ENCODE measurements at places on chromosomes 7 and 10.

GRCh38 chr10:30911303-30911863 is 120.3 kb downstream of the ZNF438 start:
- no peak for DNase-seq

GRCh38 chr10:80144696-80145131 is 12.2 kb downstream of the PLAC9 start:
- DNase-seq = no peak

DNA sequence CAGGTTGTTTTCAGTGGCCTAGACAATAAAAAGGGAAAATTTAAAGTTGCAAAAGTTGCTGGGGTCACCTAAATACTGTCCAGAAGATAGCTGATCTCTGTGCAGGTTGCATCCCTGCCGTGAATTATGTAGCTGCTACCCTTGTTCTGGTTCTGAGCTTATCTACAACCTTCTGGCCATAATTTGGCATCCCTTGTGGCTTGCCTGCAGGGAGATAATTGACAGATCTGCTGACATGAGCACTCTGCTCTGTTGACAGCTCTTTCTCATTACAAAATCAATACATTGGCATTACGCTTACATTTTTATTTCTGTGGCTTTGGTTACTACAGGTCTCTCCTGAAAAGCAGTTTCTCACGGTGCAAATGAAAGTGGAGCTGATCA is 29.3 kb upstream of the HECTD2 start:
- no peak for DNase-seq

- no peak for DNase-seq
Measured at GRCh38 chr10:110496553-110497437, 912 bp upstream of the DUSP5 start.

All from astrocyte (in vitro differentiated cells and primary cell).